ENCODE measurements at places on chromosomes 13 and 19.

- DNase-seq, result no peak
Measured at GRCh38 chr19:45347570-45348366, 7.2 kb downstream of the KLC3 start.

- DNase-seq, result no peak
Measured at GRCh38 chr13:99351772-99352171, 44.6 kb upstream of the GPR183 start.

GRCh38 chr19:32824916-32825608 lies 44.5 kb downstream of the SLC7A9 start:
- no peak for DNase-seq

GRCh38 chr13:46087481-46087880 lies 17.4 kb downstream of the CPB2 start:
- DNase-seq, result no peak

DNA sequence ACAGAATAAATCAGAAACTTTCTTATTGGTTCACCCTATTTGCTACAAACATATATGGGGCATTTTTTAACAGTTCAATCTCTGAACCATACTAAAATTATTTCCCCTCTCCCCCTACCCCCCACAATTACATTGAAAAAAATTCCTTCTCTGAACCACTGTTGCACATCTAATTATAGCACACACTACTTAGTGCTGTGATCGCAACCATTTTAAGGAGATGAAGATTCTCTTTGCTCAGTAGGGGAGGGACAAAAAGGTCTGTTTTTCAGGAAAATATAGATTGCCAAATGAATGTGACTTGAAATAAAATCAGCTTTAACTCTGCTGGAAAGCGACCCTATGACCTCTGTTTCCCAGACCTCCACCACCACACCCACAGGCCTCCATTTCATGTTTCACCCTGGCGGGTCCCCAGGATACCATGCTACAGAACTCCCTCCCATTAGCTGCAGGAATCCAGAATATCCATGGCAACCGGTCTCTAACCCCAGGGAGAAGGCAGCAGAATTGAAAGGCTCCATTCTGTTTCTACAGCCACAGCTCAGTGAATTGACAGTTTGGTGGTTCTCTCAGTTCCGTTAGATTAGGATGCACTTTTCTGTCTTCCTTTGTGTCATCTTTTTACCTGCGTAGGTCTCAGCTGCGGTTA lies 286.3 kb downstream of the TBC1D4 start:
- DNase-seq, result no peak

DNA sequence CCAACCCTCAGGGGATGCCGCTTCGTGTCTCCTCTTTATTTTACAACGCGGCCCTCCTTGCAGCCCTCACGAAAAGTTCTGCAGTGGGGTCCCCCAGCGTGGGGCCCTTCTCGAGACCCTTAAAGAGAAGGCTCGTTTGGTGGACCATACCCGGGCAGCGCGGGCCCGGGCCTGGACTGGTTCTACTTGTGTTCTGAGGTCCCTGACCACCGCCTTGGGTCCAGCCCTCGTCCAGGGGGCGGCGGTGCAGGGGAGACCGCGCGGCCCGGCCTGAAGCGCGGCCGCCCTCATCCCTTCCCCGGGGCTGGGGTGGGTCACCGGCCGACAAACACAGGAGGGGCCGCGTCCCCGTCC lies 400 bp upstream of the SERP2 start:
- no peak for DNase-seq

GRCh38 chr19:57389194-57389729 lies 392 bp upstream of the ZNF548 start:
- no peak for DNase-seq

- DNase-seq, result no peak
Measured at GRCh38 chr19:18843960-18844359, 12.2 kb downstream of the UPF1 start.

- DNase-seq, result no peak
Measured at GRCh38 chr13:83167203-83167602, 715.1 kb downstream of the SLITRK1 start.

DNA sequence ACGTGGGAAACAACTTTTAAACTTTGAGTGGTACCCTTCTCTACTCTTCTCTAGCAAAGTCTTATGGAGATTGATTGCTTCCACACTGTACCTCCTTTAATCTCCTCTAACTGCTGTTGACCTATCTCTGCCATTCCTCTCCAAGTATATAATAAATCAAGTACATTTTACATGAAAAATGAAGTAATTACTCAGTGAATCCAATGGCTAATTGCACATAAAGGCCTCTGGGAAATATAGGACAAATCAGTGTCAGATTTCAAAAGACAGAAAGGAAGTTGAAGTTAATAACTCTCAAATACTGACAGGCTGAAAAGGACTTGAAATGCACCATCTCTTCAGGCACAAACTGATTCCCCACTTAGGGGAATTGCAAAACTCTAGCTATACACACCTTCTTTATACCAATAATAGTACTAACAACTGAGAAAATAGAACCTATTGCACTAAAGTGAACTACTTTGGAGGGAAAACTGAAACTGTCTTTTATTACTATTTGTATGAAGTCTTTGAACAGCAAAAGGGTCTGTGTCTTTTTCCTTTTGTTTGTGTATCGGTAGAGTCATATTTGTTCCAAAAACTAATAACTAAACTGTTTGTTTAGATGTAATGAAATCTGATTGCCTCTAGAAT lies 701.1 kb downstream of the PCDH9 start:
- no peak for DNase-seq

DNA sequence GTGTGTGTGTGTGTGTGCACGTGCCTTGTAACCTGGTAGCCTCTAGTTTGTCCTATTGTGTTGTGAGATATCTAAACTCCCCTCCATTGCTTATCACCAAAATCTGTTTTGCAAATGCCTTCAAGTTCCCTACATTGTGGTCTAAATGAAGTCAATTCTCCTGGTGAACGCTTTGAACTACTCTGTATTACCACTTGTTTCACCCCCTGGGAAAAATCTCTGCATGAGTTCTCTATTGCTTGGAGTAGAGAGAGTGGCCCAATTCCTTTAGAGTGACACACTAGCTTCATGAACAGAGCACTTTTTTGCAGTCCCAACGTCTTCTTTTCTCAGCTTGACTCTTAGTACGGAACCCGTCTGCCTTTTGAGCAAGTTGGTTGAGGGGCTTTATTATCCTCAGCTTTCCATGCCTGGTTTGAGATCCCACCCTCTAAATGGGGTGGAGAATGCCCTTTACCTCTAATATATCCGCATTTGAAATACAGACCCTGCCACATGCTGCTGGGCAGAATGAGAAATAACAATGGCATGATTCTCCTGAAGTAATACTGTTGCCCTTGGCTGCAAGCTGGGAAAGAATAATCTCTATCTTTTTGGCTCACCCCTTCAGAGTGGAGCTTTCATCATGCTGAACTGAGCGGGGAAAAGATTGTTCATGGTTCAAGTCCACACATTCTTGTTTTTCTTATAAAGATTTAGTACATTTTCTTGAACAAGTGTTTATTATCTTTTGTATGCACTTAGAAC lies 2545.3 kb downstream of the PCDH9 start:
- no peak for DNase-seq

GRCh38 chr19:54162241-54162805 lies 2.8 kb upstream of the LENG1 start:
- DNase-seq, result peak; percentile 90

GRCh38 chr19:12111176-12111575 lies 29.0 kb downstream of the ZNF20 start:
- DNase-seq, result no peak

DNA sequence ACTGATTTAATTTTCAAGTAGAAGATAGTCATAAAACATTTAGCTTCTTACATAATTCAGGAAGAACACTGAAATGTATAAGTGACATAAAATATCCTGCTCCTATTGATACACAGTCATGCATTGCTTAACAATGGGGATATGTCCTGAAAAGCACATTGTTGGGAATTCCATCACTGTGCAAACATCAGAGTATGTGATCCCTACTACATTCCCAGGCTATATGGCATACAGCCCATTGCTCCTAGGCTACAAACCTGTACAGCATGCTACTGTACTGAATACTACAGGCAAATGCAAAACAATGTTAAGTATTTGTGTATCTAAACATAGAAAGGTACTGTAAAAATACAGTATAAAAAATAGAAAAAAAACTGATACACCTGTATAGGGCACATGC lies 723.9 kb upstream of the ARGLU1 start:
- DNase-seq, result no peak

GRCh38 chr19:21593008-21593481 lies 87.6 kb downstream of the ZNF429 start:
- DNase-seq, result no peak

- no peak for DNase-seq
Measured at GRCh38 chr13:40681341-40682146, 15.1 kb upstream of the FOXO1 start.

DNA sequence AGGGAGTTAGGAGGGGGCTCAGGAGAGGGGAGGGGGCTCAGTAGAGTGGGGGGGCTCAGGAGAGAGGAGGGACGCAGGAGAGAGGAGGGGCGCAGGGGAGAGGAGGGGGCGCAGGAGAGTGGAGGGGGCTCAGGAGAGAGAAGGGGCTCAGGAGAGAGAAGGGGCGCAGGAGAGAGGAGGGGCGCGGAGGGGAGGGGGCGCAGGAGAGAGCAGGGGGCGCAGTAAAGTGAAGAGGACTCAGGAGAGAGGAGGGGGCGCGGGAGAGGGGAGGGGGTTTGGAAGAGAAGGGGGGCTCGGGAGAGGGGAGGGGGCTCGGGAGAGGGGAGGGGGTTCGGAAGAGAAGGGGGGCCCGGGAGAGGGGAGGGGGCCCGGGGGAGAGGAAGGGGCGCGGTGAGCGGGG lies 700 bp downstream of the MADCAM1 start:
- no peak for DNase-seq

GRCh38 chr13:38872693-38873092 lies 117.9 kb downstream of the STOML3 start:
- DNase-seq, result no peak

DNA sequence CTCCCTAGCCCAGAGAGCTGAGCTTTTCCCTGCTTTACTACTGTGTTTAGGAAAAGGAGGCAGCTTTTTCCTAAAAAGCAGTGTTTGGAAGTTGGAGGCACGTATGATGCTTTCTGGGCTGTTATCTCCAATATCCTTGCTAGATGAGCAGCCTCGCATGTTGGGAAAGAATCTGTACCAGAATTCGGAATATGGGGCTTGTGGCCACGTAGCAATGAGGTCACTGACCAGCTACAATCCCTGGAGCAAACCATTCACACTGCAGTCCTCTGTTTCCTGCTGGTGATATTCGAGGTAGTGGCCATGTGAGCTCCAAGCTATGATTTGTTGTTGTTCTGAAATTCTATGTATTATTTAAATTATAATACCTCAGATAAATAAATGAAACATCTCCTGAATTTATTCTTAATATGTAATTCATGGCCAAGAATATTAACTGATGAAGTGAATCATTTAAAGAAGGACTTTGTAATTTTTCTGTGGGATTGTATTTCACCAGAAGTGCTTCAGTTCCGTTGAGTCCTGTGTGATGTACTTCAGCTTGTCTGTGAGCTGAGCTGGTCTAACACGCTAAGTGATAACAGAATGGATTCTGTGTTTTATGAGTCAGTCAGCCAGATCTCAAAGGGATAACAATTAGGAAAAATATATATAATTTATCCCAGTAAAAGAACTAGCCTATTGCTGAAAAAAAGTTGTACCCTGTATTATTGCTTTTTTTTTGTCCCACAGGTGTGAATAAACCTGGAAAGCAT lies 319.5 kb downstream of the SHISA2 start:
- DNase-seq, result no peak

DNA sequence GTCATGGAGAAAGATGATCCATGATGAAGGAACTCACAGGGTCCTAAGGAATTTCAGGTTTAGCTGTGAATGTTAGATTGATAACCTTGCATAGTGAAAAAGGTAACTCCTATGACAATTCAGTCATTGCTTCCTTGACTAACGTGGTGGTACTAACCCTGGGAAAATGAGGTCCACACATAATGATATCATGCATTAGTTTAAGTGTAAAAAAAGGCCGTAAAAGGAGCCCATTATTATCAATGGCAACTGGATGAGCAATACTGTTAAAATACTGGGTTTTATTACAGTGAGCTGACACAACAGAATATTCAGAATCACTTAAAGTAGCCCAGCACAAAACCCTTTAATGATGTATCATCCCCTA lies 515.4 kb downstream of the DCT start:
- DNase-seq, result no peak

DNA sequence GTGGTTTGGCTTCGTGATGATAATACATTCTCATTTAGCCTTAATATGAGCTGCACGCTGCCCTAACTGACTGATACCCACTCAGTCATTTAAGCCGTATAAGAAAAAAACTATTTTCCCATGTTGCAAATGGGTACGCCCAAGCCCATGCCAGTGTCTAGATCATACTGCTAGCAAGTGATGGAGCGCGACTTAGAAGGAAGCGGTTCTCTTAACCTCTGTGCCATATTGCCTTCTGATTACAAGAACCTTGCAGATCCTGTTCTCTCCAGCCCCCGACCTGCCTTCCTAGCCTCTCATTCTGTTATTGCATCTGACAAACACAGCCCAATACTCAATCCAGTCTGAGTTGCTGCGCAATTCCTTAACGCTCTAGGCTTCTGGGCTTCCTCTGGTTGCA lies 603 bp downstream of the GPALPP1 start:
- no peak for DNase-seq

GRCh38 chr13:31914843-31915242 lies 116.7 kb upstream of the FRY start:
- DNase-seq, result no peak

DNA sequence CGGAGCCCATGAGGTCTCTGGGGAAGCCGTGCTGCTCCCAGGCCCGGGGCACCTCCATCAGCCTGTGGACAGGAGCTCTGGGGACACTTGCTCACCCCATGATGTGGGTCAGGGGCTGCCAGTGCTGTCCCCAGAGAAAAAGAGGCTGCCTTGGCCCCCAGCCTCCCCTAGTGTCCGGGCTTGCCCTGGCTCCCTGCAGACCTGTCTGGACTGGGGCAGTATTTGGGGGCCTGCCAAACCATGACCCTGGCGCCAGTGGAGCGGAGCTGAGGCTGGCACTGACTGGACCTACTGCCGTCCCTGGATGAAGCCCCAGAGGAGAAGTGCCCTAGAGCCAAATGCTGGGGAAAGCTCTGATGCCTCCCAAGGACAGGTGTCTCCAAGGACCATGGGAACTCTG lies 30.4 kb downstream of the ELAVL1 start:
- no peak for DNase-seq
